Activated CD4-positive, alpha-beta T cell treated with anti-CD3 and anti-CD28 coated beads, Interleukin-2, amount 50 U/mL, for 16 hours (primary cell): ENCODE measurements at places on chromosomes 3 and 15.

DNA sequence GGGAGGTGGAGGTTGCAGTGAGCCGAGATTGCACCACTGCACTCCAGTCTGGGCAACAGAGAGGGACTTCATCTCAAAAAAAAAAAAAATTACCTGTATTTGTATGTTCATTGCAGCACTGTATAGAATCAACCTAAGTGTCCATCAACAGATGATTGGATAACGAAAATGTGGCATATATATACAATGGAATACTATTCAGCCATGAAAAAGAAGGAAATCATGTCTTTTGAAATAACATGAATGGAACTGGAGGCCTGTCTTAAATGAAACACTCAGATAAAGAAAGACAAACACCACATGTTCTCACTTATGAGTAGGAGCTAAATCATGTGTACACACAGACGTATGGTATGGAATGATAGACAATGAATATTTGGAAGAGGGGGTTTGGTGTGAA, 59.4 kb upstream of the MEF2A start:
- DNase-seq, result no peak

GRCh38 chr3:113912552-113913236, 35.1 kb upstream of the ZDHHC23 start:
- DNase-seq, result peak; percentile 52

- DNase-seq, result no peak
These were observed 1.1 kb downstream of the ABHD14A start for GRCh38 chr3:51975852-51976549.

GRCh38 chr3:181699171-181699903, 12.4 kb upstream of the SOX2 start:
- DNase-seq, result no peak

GRCh38 chr3:88661433-88661824, 446.0 kb upstream of the EPHA3 start:
- no peak for DNase-seq
